NCI-H2227 treated with DMSO at 0.1 percent for 48 hours (cell line): ENCODE measurements at places on chromosomes 13 and 19.

DNA sequence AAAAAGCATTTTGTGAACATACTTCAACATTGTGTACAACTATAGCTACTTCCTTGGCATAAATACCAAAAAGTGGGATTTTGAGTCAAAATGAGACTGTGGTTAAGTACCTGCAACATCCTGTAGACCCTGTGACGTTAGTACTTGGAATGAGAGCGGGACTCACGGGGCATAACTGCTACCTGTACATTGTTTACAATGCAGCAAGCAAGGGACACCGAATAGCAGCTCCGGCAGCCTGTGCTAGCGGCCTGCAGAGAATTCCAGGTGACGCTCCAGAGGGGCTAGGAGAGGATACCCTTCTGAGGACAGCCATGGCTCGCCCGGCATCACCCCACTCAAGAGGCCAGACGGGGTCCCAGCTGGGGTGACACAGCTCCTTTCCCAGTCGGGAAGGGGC is 824 bp upstream of the ZNF331 start:
- peak; percentile 74 for DNase-seq

DNA sequence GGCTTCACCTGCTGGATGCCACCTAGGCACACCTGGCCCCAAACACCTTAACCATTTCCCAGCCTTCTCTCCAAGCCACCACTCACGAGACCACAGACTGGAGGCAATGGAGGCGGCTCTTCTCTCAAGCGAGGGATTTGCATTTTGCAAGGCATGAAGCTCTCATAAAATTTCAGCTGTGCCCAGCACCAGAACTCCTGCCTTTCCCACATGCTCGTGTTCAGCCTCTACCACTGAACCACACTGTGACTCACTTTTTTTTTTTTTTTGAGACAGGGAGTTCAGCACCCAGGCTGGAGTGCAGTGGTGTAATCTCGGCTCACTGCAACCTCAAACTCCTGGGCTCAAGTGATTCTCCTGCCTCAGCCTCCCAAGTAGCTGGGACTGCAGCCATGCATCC is 10.6 kb downstream of the NANOS3 start:
- no peak for DNase-seq

DNA sequence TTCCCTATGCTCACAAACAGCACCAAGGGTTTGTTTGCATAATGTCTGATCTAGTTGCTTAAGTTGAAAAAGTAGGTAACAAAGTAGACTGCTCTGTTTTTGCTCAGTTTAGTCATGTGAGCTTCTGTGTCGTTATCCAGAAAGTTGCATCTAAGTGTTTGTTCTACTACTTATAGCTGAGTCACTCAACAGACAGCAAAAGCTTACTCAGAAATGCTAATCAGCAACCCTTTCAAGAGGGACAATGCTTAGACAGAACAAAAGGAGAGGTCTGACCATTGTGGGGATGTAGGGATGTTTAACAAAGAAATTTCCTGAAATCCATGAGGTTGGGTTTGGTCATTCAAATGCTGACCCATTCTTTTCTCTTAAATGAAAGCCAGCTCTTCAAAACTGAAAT is 106.4 kb downstream of the ATP8A2 start:
- DNase-seq, result no peak

- DNase-seq, result peak; percentile 77
These were observed 441.5 kb upstream of the KLF12 start for GRCh38 chr13:74575729-74576125.

- DNase-seq, result no peak
These were observed 7.1 kb downstream of the SERTM1 start for GRCh38 chr13:36680913-36681312.

DNA sequence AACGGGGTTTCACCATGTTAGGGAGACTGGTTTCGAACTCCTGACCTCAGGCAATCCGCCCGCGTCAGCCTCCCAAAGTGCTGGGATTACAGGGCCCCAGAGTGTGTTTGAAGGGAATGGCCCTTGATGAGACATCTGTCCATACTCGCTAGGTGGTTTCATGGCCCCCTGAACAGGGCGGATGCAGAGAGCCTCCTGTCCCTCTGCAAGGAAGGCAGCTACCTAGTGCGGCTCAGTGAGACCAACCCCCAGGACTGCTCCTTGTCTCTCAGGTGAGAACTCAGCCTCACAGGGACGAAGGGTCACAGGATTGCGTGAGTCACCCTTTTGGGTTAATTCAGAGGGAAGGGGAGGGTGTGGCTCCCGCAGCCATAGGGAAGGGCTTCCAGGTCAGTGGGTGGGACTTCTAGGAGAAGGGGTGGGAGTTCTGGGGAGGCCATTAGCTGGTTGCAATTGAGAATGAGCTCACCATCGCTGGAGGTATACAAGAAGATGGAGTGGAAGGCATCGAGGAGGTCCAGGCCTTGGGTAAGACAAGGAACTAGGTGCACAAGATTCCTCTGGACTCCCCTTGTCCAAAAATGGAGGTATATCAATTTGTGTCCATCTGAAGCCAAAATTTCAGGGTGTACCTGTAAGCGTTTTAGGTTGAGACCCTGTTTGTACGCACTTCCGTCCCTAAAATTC is 9.2 kb downstream of the SHD start:
- DNase-seq, result no peak

GRCh38 chr13:112980434-112980833 is 11.4 kb downstream of the MCF2L start:
- no peak for DNase-seq
